ENCODE measurements at places on chromosomes 2 and 18. TPM values are rescaled to one million over a fixed set of nuclear protein-coding genes. Genes with fewer than 3 reads are reported as not detected.

The SMAD2 gene
- total RNA-seq = 49.6 TPM

The WDR54 gene
- 8.3 TPM for total RNA-seq

The CPO gene
- not detected for total RNA-seq

The PIGN gene
- total RNA-seq = 22.7 TPM

The SLC23A3 gene
- 0.64 TPM for total RNA-seq

The DLGAP1 gene
- 0.20 TPM for total RNA-seq

The GKN1 gene
- not detected for total RNA-seq

The ALK gene
- not detected for total RNA-seq

The SERPINB7 gene
- not detected for total RNA-seq

The ACADL gene
- total RNA-seq = not detected

The ZSWIM2 gene
- not detected for total RNA-seq

The RPRM gene
- not detected for total RNA-seq

The ARHGAP15 gene
- total RNA-seq = 4.2 TPM

The NPAS2 gene
- not detected for total RNA-seq

The SLC35F5 gene
- 32.9 TPM for total RNA-seq

The CFAP65 gene
- not detected for total RNA-seq
